ENCODE measurements at places on chromosomes 1 and 21. TPM values are rescaled to one million over a fixed set of nuclear protein-coding genes. Genes with fewer than 3 reads are reported as not detected.

Gene TTC22
- 0.81 TPM for polyA plus RNA-seq

Gene NCF2
- 4.9 TPM for polyA plus RNA-seq

Gene GSTM5
- 10.5 TPM for polyA plus RNA-seq

Gene LGR6
- 1.0 TPM for polyA plus RNA-seq

Gene VAV3
- 1.7 TPM for polyA plus RNA-seq

Gene TACSTD2
- 0.22 TPM for polyA plus RNA-seq

All from adrenal gland (tissue), 19 donors.